CD4-positive, alpha-beta T cell treated with Interferon gamma for 1 hour (primary cell): ENCODE measurements at places on chromosomes 2 and 18.

GRCh38 chr2:108588070-108588668 is 53.9 kb downstream of the LIMS1 start:
- DNase-seq, result no peak

GRCh38 chr2:222303828-222304736 is 5.3 kb upstream of the PAX3 start:
- no peak for DNase-seq

DNA sequence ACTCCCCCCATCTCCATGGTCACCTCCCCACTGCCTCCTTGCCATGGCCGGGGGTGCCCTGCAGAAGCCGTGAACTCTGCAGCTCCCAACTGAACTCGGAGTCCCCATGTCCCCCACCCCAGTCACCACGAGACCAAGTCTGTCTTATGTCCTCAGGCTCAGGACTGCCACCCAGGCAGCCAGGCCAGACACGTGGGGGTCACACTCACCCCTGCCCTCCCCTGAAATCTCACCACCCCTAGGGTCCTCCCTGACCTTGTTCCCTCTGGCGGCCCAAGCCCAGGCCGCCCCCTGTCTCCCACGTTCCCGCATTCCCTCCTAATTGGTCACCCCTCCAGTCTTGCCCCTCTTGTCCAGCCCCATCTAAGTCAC is 11.0 kb downstream of the AQP12A start:
- DNase-seq, result no peak

DNA sequence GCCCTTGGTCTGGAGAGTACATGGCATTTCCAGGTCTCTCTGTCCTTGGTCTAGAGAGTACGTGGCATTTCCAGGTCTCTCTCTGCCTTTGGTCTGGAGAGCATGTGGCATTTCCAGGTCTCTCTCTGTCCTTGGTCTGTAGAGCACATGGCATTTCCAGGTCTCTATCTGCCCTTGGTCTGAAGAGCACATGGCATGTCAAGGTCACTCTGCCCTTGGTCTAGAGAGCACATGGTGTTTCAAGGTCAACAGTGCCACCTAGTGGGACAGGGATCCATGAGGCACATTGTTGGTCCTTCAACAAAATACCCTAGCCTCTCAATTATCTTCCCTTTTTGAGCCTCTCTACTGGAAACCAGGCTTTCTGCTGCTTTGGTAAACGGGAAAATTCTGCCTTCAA is 250.2 kb downstream of the OTX1 start:
- DNase-seq, result no peak

GRCh38 chr2:112627060-112628040 is 18.4 kb upstream of the SLC20A1 start:
- peak; percentile 18 for DNase-seq

DNA sequence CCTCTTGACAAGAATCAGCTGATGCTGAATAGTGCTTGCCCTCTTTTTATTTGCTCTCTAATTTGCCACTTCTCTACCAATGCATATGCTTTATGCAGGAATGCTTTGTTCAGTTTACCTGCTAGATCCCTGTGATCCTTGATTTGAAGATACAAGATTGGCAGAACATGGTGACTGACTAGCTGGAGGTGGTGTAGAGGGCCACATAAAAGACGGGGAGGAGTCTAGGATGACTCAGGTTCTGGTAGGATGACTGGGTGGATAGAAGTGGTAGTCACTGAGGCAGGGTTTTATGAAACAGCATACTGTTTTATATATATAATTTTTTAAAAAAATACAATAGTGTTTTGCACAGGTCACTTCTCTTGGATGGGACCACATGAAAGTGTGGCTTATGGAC is 6.3 kb upstream of the ADGRF3 start:
- DNase-seq, result no peak

- no peak for DNase-seq
Measured at GRCh38 chr2:147777394-147777793, 67.4 kb upstream of the ACVR2A start.

DNA sequence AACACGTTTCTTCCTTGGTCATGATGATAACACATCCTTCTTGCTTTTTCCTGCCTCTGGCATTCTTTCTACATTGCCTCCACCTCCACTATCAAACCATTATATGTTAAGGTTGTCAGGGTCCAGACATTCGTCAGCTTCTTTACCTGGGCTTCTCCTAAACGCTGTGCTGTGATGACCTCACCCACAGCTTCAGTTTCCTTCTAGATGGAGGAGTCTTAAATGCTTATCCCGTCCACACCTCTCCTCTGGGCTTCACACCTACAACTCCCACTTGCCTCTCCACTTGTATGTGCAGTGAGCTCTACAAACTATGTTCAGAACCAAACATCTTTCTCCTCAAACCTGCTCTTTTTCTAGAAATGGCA is 666 bp upstream of the STAT1 start:
- no peak for DNase-seq

GRCh38 chr2:174628528-174629169 is 31.0 kb upstream of the WIPF1 start:
- DNase-seq, result no peak

- no peak for DNase-seq
Measured at GRCh38 chr2:171939743-171940071, 17.4 kb downstream of the HAT1 start.

- no peak for DNase-seq
Measured at GRCh38 chr2:32745191-32745590, 117.3 kb downstream of the TTC27 start.

GRCh38 chr2:1707771-1708418 is 36.4 kb downstream of the PXDN start:
- no peak for DNase-seq

- no peak for DNase-seq
Measured at GRCh38 chr2:27871802-27872201, 18.4 kb downstream of the RBKS start.
